ENCODE measurements at places on chromosomes 4 and X.

GRCh38 chr4:3870567-3870962 is 104.4 kb downstream of the ADRA2C start:
- DNase-seq, result no peak

GRCh38 chr4:25993395-25994185 is 79.6 kb downstream of the SMIM20 start:
- DNase-seq, result no peak

GRCh38 chr4:153061971-153062370 is 125.8 kb downstream of the FHDC1 start:
- DNase-seq, result no peak

GRCh38 chr4:139501527-139501926 is 47.6 kb downstream of the RAB33B start:
- no peak for DNase-seq

GRCh38 chr4:179128299-179128698 is 1686.1 kb upstream of the AGA start:
- DNase-seq, result no peak

DNA sequence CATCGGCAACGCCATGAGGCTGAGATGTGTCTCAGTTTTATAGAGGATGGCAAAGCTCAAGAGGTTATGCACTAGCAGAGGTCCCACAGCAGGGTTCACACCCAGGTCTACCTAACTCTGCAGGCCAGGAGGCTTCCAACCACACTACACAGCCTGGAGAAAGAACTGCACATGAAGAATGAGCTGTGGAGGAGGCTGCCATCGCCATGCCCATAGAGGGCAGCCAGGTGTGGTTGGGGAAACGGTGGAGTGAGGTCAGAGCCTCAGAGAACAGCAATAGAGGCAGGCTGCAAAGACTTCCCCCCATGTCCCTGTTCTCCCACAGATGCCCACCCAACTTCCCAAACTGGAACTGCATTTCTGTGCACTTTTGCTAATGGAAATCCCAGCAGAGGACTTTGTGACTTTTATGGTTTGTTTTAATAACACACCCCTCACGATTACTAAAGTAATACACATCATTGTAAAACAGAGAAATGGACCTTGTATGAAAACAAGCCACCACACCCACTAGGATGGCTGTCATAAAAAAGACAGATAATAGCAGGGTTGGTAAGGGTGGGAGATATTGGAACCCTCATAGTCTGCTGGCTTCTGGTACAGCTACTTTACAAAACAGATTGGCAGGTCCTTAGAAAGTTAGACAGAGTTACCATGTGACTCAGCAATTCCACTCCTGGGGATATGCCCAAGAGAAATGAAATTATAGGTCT is 58.9 kb upstream of the PROM1 start:
- DNase-seq, result no peak

All from stimulated activated CD8-positive, alpha-beta memory T cell treated with anti-CD3 and anti-CD28 coated beads, Interleukin-4, amount 100 ng/mL, for 1 hour (primary cell).